ENCODE measurements at places on chromosomes 7 and 10.
A peak's percentile ranks its signal among the peaks of the same experiment; 100 is the strongest.

DNA sequence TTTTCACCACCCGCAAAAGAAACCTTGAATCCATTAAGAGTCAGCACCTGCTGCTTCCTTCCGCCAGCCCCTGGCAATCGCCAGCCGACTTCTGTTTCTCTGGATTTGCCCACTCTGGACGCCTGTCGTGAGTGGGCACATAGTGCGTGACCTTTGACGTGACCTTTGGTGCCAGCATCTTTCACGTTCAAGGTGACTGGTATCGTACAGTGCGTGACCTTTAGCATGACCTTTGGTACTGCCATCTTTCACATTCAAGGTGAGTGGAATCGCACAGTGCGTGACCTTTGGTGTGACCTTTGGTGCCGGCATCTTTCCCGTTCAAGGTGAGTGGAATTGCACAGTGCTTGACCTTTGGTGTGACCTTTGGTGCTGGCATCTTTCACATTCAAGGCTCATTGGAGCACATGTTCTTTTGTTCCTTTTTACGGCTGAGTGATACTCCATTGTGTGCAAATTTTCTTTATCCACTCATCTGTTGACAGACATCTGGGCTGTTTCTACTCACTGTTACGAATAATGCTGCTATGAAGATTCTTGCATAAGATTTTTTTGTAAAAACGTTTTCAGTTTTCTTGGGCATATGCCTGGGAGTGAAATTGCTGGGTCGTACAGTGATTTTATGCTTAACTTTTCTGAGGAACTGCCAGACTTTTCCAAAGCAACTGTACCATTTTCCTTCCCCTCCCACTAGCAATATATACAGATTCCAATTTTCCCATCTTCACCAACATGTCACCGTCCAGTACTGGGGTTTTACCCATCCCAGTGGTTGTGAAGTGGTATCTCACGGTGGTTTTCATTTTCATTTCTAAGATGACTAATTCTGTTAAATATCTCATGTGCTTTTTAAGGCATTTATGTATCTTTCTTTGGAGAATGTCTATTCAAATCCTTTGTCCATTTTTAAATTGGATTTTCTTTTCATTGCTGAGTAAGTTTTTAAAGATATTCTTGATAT lies 145.3 kb downstream of the DIP2C start:
- DNase-seq = no peak

DNA sequence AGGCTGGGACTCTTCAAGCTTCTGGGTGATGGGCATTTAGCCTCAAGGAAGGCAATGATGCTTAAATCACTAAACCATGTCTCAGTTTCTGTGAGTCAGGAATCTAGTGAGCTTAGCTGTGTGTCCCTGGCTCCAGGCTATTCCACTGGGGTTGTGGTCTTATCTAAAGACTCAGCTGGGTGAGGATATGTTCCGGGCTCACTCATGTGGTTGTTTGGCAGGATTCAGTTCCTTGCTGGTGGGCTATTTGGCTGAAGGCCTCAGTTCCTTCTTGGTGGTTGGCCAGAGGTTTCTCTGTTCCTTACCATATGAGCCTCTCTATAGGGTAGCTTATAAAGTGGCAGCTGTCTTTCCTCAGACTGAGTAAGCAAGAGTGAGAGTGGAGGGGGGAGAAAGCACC lies 12.0 kb downstream of the EVX1 start:
- DNase-seq = no peak

DNA sequence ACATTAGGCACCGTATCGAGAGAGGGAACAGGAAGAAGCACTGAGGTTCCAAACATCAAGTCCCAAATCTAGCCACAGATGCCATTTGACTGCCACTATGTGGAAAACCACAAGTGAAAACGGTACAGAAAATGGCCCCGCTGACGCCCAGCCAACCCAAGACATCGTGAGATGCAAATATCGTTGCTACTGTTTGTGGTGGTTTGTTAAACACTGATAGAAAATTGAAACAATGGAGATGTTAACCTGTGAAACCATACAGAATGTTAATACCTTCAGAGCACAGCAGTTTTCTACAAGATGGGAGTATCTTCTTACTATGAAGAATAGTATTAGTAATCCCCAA lies 152.4 kb upstream of the LRRTM3 start:
- no peak for DNase-seq

GRCh38 chr7:127892488-127893314 lies 138.5 kb downstream of the LRRC4 start:
- no peak for DNase-seq

- no peak for DNase-seq
Measured at GRCh38 chr10:109773288-109774120, 149.8 kb downstream of the XPNPEP1 start.

DNA sequence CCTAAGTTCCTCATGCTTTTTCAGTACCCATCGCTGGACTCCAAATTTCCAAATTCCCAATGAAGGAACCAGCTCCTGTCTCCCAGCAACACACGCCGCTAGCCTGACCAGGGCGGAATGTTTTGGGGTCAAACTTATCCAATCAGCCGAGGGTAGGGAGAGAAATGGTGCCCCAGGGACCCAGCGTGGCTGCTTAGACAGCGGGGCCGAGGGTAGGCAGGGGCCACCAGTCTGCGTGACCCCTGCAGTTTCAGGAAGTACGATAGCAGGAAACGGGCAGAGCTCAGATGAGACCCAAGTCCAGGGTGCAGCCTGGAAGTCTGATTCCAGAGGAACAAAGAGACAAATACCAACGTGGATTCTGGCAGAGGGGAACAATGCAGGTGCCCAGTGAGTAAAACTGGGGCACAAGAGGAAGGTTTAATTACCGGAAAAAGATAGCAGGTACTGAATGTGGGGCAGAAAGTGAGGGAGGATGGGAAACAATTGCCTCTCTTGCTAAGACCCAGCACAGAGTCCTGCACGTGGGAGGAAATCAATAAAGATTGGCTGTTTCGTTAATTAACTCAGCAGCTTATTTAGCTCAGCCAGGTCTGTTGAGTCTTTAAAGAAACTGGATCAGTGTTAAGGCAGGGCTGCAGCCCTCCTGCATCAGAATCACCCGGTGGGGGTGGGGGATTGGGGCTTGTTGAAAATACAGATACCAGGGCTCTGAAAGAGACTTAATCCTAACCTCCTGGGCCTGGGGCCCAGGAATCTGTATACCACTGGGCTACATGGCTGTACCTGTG lies 50.4 kb upstream of the NFE2L3 start:
- no peak for DNase-seq

- no peak for DNase-seq
Measured at GRCh38 chr10:51034769-51035168, 39.5 kb upstream of the PRKG1 start.

- no peak for DNase-seq
Measured at GRCh38 chr7:12735923-12736322, 48.5 kb downstream of the ARL4A start.

DNA sequence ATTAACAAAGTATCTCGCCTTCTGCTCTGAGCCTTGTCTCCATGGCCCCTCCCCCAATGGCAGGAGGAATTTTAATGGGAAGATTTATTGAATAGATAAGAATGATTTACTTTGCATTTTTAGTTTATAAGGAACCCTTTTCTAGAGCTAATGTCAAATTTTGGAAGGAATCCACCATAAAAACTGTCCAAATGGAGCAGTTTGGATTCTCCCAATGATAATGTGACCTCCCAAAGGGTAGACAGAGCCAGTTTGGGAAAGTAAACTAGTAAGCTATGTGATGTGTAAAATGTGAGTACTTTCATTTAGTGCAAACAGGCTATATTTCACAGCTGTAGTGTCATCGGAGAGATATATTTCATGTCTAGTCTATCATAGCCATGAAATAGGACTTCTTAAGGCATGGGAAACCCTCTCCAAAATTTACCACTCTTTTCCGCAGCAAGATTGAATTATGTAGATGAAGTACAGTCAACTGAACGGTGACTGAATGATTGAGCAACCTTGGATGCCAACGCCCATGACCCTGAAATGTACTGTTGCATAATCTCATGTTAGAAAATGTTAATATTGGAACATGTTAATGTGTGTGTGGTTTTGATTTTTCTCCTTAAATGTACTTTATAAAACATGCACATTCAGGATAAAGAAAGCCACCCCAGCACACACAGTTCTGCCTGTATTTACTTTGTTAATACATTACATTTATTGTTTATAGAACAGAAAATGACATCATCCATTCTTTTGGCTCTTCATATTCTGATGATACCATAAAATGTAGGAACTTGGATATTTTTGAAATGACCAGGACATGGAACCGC lies 140.6 kb downstream of the NRP1 start:
- DNase-seq = no peak

GRCh38 chr7:98168181-98168903 lies 42.9 kb upstream of the BHLHA15 start:
- DNase-seq = peak; percentile 61

DNA sequence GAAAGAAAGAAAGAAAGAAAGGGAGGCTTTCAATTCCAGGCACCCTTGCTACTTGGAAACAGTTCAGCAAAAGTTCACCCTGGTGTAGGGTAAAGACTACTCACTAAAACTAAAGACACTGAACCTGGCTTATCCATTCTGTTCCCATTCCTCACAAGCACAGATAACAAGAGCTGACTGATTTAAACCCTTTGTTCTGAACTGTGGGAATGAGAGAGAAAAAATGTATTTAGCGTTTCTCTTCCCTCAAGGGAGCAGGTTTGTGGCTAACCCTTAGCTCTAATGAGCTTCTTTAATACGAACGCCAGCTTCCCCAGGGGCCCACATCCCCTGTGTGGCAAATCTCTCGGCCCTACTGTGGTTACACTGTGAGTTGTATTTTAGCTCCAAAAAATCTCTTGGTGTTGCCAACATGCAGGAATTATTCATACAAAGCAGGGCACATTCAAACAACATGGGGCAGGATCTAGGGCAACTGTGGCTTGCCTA lies 23.3 kb downstream of the PRTFDC1 start:
- no peak for DNase-seq

DNA sequence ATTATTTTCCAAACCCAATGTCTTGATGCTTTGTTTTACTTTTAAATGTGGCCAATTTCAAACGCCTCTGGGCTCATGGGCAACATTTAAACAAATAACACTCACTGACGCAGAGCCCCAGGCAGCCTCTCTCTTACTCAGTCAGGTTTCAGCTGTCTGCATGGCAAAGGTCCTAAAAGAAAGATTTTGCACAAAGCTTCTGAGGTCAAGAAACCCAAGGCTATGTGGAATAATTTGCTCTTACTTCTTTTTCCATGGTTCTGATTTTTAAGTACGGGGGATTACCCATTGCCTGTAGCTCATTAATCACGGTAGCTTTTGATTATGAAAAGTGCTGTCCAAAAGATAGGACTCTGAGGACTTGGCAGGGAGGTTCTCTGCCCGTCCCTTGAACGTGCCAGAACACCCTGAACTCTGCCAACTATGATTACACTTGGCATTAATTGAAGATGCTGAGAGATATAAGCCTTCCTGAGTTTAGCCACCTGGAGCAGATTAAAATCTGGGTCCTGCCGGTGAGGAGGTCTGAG lies 14.1 kb upstream of the MSRB2 start:
- no peak for DNase-seq

GRCh38 chr10:121081306-121081705 lies 230.1 kb downstream of the WDR11 start:
- no peak for DNase-seq

DNA sequence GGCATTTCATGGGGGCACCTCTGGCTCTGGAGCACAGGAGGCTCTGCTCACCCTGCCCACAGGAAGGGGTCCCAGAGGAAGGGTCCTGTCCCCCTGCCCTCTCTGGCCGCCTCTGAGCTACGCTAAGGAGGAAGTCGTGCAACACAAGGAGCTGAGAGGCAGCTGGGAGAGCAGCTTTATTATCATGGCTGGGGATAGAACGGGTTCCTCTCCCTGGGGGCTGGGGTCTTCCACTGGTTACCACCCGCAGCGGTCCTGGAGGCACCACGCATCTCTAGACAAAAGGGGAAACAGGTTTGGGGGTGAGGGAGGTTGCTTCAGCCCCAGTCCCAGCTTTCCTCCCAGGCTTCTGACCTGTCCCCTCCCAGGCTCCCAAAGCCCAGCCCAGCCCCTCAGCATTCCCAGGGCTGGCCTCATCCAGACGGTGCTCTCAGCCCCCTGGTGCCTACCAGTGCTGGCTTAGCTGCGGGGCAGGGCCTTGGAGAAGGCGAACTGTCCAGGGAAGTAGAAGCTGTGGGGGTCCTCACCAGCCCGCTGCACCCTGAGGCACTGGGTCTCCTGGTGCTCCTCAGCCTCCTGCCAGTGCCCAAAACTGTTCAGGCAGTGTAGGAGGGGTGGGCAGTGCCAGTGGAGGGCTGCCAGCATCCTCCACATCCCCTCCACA lies 3.1 kb downstream of the RARRES2 start:
- DNase-seq = no peak

Data from activated CD4-positive, alpha-beta T cell treated with anti-CD3 and anti-CD28 coated beads, Interleukin-2, amount 50 U/mL, for 24 hours (primary cell).